Activated naive CD4-positive, alpha-beta T cell treated with Interleukin-2 at 50 U/mL for 16 hours (primary cell): ENCODE measurements at places on chromosomes 11 and 22.

- DNase-seq: no peak
Observed at GRCh38 chr11:13384908-13385640, 77.9 kb downstream of the BTBD10 start.

DNA sequence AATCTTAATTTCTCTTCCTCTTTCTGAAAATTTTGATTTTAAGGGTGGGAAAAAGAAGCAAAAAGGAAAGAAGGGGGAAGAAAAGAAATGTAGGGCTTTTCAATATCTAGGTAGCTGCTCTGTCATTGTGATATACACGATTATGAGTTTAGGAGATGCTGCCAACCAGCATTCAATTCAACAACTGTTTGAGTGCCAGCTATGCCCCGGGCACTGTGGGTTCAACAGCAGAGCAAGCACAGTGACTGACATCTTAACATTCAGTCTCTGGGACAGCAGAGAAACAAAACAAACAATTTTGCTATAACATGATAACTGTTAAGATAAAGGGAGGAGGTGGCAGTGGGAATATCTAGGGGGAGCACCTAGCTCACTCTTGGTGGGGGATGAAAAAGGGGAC is 91.6 kb downstream of the DBX1 start:
- DNase-seq: no peak

- no peak for DNase-seq
Observed at GRCh38 chr11:124869856-124870387, 4.7 kb downstream of the ROBO3 start.

DNA sequence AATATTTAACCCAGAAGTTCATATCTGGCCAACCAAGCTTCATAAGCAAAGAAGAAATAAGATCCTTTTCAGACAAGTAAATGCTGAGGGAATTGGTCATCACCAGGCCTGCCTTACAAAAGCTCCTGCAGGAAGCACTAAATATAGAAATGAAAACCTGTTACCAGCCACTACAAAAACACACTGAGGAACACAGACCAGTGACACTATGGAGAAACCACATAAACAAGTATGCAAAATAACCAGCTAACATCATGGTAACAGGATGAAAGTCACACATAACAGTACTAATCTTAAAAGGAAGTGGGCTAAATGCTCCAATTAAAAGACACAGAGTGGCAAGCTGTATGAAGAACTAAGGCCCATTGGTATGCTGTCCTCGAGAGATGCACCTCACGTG is 311.4 kb downstream of the DYNC2H1 start:
- no peak for DNase-seq

GRCh38 chr22:17706947-17707346 is 67.3 kb downstream of the BID start:
- no peak for DNase-seq

DNA sequence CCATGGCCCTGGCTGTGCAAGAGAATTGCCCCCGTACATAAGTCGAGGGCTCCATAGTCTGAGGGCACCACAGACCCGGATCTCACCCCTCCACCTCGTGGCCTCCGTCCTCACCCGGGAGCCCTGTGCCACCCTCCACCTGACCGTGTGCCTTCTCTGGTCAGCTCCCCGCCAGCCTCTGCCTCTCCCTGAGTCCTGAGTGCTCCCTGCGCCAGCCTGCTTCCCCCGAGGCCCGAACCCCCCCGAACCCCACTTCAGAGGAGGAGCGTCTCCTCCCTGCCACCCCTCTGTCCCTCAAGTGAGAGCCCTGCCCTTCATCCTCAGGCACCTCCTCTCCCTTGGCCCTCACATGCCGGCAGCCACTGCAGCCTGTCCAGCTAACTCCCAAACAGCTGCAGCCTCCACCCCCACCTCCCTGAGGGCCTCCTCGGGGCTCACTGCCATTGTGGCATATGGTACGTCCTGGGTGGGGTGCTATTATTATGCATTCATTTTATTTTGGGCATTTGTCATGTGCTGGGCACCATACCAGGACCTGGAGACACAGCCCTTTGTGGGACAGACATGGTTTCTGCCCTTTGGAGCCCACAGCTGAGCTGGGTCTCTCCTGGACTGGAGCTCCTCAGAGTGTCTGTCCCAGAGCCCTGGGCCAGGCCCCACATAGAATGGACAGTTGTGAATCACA is 67.2 kb downstream of the MYO7A start:
- DNase-seq: no peak

DNA sequence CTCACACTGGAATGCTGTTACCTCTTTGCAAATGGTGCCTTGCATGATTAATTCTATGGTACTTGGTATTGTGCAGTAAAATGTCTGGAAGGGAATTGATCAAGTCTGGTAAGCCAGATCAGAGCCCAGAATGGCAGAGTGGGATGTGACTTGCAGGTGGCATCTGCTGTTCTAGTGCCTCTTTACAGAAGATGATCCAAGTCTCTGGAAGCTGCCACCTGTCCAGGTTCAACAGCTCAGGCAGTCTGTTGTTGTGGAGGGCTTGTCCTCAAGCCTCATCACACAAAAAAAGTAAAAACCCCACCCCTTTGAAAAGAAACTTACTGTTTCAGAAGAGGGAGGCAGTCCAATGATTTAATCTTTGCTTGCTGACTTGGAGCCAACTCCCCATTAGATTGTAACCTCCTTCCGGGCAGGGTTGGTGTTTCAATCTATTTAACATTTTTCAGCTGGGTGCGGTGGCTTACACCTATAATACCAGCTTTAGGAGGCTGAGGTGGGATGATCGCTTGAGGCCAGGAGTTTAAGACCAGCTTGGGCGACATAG is 17.1 kb downstream of the ZNRF3 start:
- no peak for DNase-seq

GRCh38 chr11:78796956-78797355 is 222.3 kb upstream of the NARS2 start:
- no peak for DNase-seq

- DNase-seq: no peak
Observed at GRCh38 chr11:12390687-12391110, 13.3 kb downstream of the PARVA start.

DNA sequence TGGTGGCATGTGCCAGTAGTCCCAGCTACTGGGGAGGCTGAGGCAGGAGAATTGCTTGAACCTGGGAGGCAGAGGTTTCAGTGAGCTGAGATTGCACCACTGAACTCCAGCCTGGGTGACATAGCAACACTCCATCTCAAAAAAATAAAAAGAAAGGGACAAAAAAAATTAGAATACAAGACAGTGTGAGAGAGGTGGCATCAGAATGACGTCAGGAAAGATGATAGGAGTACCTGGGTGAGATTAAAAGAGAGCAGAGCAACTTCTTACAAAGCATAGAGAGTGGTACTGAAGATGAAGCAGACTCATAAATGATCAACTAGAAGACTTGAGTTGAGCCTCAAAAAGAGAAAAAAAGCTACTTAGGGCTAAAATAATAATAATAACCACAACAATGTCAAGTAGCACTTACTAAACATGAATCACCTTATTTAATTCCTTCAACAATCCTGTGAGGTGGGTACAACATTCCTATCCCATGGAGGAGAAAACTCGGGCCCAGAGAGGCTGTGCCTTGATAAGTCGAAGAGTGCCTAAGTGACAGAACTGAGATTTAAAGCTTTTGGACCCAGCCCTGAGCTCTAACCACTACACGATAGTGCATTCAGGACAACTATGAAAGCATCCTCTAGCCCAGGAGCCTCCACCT is 5.2 kb upstream of the SLN start:
- no peak for DNase-seq

GRCh38 chr22:37377927-37378326 is 49.4 kb downstream of the ELFN2 start:
- no peak for DNase-seq

DNA sequence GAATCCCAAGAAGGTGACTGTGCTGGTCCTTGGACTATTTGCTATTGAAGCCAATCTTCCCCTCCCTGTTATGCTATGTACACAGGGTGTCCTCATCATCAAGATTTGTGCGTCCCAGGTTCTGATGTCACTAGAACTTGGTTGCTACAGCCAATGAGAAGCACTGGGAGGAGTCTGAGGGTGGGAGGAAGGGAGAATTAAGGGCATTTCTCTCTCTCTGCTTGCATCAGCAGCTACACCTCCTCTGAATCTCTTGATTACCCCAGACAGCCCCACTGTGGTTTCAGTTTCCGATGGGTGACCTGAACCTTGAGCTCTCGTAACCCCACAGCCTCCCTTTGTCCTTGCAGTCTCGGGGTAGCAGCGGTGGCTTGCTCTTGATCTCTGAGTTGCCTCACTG is 212.4 kb upstream of the SESN3 start:
- peak; percentile 19 for DNase-seq

DNA sequence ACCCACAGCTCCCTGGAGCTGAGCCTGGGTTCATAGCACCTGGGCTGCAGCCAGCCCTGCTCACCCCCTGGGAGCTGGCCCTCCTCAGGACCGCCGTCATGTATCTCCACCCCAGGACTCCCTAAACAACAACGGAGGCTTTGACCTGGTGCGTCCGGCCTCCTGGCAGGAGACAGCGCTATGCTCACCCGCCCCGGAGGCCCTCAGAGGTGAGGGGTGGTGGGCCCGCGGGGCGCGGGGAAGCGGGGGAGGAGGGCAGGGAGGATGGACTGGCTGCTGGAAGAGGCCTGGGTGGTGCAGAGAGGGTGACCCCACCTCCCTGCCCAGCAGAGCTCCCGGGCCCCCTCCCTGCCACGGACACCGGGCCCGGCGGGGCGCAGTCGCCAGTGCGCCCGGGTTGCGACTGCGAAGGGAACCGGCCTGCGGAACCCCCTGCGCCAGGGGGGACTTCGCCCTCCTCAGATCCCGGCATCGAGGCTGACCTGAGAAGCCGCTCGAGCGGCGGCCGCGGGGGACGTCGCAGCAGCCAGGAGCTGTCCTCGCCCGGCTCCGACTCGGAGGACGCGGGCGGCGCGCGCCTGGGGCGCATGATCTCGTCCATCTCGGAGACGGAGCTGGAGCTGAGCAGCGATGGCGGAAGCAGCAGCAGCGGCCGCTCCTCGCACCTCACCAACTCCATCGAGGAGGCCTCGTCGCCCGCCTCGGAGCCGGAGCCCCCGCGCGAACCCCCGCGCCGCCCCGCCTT is 3.1 kb downstream of the MAPK8IP2 start:
- DNase-seq: no peak

DNA sequence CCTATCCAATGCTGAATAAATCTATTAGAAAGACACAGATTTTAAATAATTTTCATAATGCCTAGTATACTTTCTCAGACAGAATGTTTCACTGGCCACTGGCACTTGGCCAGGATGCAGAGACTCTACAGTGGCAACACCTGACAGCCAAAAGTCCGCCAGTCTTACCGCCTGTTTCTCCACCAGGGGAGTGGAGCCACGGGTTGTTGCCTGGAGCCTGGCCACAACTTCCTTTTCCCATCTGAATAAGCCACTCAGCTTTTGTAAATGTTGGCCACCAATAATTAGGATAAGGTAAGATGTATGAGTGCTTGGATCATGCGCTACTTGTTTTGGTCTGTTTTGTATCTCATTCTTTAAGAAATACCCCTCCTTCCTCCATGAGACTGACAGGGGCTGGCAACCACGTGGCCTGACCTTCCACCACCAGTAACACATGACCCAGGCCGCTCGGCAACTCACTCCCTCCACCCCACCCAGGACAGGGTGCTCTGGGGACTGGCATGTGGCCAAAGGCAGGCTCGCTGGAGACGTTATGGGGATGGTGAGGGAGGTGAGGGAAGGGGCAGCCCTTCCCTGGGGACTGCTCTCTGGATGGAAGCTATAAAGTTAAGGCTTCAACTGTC is 93.0 kb upstream of the BID start:
- no peak for DNase-seq

- no peak for DNase-seq
Observed at GRCh38 chr11:16779436-16779835, 41.0 kb downstream of the C11orf58 start.

- DNase-seq: no peak
Observed at GRCh38 chr11:8820401-8820800, 90.6 kb upstream of the AKIP1 start.

- DNase-seq: no peak
Observed at GRCh38 chr11:76823481-76824028, 37.2 kb upstream of the ACER3 start.

DNA sequence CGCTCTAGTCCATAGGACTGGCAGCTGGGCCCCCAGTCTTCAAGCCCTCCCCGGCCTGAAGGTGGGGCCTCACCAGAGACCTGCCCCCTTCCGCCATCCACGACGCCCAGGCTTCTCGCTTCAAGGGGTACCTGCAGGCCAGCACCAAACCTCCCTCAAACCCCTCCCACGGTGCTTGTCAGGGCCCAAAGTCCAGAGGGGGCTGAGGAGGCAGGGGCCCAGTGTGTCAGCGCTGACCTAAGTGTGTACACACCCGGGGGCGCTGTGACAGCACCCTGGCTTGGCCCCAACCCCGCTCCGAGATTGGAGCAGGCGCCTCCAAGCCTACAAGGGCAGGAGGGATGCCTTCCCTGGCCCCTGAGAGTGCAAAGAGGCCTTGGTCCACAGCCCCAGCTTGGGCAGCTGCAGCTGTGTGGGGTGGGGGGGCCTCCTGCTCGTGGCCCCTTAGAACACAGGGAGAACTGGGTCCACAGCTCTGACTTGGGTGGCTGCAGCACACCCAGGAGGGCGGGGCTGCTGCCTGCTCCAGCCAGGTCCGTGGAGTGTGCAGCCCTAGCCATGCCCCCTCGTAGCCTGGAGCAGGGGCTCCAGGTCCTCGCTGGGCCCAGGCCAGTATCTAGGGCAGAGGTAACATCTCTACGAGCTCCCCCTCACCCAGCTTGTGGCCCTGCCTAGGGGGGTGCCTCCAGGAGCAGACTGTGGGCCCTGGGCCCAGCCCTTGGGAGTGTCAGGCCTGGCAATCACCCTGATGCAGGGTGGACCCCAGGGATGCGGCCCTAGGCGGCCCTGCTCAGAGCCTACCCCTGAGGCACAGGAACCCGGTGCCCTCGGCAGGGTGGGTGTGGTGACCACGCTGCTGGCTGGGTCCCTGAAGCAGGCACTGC is 4.9 kb downstream of the SBF2 start:
- DNase-seq: no peak

DNA sequence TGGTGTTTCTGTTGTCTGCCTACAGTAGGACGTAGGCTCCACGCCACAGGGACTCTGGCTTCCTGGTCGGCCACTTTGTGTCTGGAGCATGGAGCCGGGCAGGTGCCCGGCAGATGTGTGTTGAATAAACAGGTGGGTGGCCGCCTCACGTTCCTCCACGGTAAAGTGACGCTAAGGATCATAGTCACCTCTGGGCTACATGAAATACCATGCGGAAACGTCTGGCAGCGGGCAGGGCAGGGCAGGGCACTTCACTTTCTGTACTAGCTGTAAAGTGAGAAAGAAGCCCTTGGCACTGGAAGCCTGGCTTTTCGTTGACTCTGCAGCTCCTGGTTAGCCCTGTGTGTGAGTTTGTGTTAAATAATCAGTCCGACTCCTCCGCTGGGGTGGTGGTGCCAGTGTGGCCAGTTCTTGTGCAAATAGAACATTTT is 52.4 kb downstream of the MCM5 start:
- no peak for DNase-seq

DNA sequence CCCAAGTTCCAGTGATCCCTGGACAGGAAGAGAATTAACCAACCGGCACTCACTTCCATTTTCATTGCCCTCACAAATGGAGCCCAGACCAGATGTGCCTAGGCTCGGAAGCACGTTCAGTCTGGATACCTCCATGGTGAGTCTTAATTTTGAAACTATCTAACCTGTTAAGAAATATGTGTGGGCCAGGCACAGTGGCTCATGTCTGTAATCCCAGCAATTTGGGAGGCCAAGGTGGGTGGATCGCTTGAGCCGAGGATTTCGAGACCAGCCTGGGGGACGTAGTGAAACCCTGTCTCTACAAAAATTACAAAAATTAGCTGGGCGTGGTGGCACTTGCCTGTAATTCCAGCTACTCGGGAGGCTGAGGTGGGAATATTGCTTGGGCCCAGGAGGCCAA is 31.5 kb downstream of the MCAM start:
- DNase-seq: no peak

GRCh38 chr11:86802601-86803051 is 2.3 kb downstream of the PRSS23 start:
- no peak for DNase-seq
